Sigmoid colon (tissue), 7 donors: ENCODE measurements at places on chromosomes 16 and 17. TPM values are rescaled to one million over a fixed set of nuclear protein-coding genes. Genes with fewer than 3 reads are reported as not detected.

The KLHL10 gene
- total RNA-seq = 2.0 TPM

The SULT1A2 gene
- total RNA-seq = not detected

The MYCBPAP gene
- 0.36 TPM for total RNA-seq

The ZG16 gene
- not detected for total RNA-seq

The CYGB gene
- total RNA-seq = 33.4 TPM

DNA sequence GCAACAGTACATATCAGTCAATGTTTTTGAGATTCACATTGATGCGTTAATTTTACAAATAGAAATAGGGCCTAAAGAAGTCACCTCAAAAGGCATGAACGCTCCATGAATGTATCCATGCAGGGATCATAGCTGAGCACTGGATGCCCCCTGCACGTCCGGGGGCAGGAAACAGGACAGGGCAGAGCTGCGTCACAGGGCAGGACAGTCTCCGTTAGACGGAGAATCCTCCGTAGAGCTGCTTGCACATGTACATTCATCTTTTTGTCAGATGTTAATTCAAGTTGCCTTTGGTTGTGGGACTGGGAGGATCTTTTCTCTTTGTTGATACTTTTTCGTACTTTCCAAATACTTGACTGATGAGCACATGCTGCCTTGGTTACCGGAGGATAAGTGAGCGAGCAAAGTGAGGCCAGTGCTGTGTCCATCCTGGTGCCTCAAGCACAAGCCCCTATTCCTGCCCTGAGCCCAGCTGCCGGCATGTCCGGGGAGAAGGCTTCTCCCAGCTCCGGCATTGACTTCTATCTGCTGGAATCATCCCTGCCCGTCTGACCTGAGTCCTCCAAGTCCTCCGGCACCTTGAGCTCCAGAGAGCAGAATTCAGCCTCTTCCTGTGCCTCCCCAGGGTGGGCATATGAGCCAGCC, 15.0 kb downstream of the GAA start:
- no peak for DNase-seq
- no peaks in the 10 kb centered on the region for H3K4me1 ChIP-seq
- no peaks in the 10 kb centered on the region for H3K27me3 ChIP-seq
- H3K36me3 ChIP-seq = no peaks in the 10 kb centered on the region

- no peaks in the 10 kb centered on the region for H3K4me1 ChIP-seq
- no peak overlapping the region for H3K27ac ChIP-seq
- no peak for DNase-seq
Observed at GRCh38 chr17:73569762-73570319, 74.4 kb downstream of the SDK2 start.

GRCh38 chr16:54407596-54407995, 121.0 kb upstream of the IRX3 start:
- DNase-seq = no peak
- H3K27me3 ChIP-seq = no peaks in the 10 kb centered on the region

DNA sequence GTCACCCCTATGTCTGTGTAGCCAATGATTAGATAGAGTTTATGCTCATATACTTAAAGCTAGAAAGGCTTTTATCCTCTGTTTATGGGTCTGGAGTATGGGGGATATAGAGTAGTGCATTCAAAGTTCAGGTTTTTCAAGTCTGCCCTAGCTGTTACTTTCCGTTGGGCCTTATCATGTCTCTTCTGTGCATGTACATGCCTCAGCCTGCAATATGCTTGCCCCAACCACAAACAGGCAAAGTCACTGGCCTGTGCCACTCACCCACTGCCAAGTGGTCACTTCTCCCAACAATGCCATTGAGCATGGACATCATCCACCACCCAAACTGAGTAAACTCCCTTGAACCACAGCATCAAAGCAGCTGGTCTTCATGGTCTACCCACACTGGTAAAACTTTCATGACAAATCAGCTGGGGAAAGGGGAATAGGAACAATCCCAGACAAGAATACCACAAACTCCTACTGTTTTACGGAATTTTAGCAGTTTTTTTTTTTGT, 70.3 kb upstream of the C17orf78 start:
- no peak overlapping the region for H3K4me3 ChIP-seq
- DNase-seq = no peak
- no peaks in the 10 kb centered on the region for H3K36me3 ChIP-seq
- no peak overlapping the region for H3K27ac ChIP-seq
- peaks cover 8% of the 10 kb centered on the region for H3K4me1 ChIP-seq

DNA sequence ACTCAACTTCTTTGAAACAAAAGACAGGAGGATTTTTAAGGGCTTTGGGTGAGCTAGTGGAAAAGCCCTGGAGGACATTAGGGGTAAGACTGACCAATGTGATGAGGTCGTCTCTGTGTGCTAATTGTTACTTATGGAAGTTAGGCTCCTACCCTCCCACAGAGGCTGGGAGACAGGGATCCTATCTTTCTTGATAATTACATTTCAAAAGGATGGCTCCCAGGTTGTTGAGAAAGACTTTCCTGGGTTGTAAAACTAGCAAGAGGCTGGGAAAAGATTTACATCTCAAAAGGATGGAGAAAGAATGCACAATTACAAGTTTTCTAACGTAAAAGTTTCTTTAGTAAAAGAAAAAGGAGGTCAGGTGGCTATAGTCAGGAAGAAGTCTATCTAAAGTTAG, 605.8 kb upstream of the GOT2 start:
- H3K36me3 ChIP-seq = no peaks in the 10 kb centered on the region
- H3K4me1 ChIP-seq = no peaks in the 10 kb centered on the region
- H3K4me3 ChIP-seq = no peak overlapping the region
- no peaks in the 10 kb centered on the region for H3K27me3 ChIP-seq

DNA sequence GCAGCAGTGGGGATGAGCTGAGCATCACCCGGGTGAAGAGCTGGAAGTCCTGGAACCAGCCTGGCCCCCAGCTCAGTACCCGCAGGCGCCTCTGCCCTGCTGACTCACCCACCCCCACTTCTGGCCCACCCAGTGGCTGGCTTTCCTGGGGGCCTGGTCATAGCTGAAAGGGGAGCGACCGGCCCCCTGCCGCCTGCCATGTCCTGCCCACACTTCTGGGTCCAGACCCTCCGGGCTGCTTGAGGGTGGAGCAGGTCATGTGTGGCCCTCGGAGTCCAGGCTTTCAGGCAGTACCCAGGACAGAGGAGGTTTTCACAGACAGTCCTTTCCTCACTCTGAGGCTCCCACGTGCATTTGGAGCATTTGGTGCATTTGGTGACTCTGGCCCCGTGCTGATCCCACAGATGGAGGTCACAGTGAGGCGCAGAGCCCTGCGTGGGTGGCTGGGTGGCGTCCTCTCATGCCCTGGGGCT, 7.1 kb upstream of the PIEZO1 start:
- H3K27me3 ChIP-seq = peaks cover 2% of the 10 kb centered on the region
- H3K4me3 ChIP-seq = no peak overlapping the region
- no peaks in the 10 kb centered on the region for H3K36me3 ChIP-seq
- H3K27ac ChIP-seq = no peak overlapping the region
- no peaks in the 10 kb centered on the region for H3K4me1 ChIP-seq
- DNase-seq = no peak

DNA sequence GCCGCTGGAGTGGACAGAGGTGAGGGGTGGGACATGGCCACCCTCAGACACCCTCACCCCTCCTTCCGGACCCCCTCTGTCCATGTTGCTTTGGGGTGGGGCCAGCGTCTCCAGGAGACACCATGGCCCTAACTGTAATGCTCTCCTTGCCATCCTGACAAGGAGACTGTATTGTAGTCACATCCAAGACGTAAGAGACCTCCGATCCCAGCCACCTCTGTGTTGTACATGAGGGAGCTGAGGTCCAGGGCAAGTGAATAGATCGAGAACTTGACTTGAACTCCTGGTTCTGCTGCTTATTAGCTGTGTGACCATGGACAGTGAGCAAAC, 30.2 kb downstream of the POLR3E start:
- peaks cover 40% of the 10 kb centered on the region for H3K36me3 ChIP-seq
- no peak for DNase-seq
- H3K27ac ChIP-seq = no peak overlapping the region
- H3K4me3 ChIP-seq = no peak overlapping the region

- peak overlapping the region; percentile 76 for H3K27ac ChIP-seq
- H3K36me3 ChIP-seq = peaks cover 53% of the 10 kb centered on the region
- DNase-seq = no peak
- H3K4me3 ChIP-seq = no peak overlapping the region
Observed at GRCh38 chr17:81277946-81278693, 17.0 kb downstream of the SLC38A10 start.

DNA sequence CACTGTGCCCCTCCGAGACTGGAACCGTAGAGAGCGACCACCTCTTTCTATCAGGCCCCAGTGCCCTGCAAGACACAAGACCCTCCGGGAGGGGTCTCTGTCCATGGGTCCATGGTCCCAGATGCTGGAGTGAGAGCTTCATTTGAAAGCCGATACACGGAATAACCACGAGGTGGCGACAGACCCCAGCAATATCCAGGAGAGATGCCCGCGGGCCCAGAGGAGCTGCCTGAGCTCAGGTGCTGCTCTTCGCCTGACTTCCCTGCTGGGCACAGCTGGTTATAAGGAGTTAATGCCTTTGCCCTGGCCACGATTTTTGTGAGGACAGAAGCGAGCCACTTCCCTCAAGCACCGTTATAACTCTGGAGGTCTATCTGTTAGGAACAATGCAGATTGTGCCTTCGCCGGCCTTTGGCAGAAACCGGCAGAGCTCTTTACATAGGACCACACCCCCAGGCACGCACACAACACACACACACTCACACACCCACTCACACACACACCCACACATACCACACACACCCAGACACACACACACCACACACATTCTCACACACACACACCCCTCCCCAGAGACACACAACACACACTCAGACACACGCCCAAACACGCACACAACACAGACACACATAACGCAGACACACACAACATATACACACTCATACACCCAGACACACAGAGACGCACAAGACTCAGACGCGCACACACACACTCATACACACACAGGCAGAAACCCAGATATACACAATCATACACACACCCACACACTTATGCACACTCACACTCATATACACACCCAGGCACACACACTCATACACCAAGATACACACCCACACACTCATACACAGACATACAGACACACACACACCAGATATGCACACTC, 436.4 kb downstream of the SOX9 start:
- H3K27ac ChIP-seq = no peak overlapping the region
- no peaks in the 10 kb centered on the region for H3K36me3 ChIP-seq
- no peak overlapping the region for H3K4me3 ChIP-seq
- peaks cover 8% of the 10 kb centered on the region for H3K27me3 ChIP-seq

- H3K4me1 ChIP-seq = peaks cover 24% of the 10 kb centered on the region
- peak overlapping the region; percentile 42 for H3K27ac ChIP-seq
- H3K4me3 ChIP-seq = no peak overlapping the region
- DNase-seq = no peak
- no peaks in the 10 kb centered on the region for H3K27me3 ChIP-seq
Observed at GRCh38 chr17:35314415-35315216, 58.8 kb downstream of the SLFN11 start.

DNA sequence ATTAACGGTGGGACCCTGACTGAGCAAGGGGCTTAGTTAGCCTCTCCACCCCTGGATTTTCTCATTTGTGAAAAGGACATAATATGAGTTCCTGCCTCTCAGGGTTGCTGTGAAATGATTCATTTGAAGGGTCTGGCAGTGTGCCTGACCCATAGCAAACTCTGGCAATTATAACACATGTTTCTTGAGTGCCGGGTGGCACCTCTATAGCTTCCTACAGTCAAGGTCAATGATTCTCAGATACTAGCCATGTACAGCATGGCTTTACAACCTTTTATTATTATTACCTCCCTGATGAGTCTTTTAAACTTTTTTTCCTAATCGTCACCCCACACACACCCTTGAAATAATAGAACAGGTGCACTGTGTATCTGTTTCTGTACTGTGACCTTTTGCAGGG, 42.1 kb downstream of the TMEM114 start:
- DNase-seq = no peak
- H3K4me3 ChIP-seq = no peak overlapping the region
- H3K36me3 ChIP-seq = no peaks in the 10 kb centered on the region

DNA sequence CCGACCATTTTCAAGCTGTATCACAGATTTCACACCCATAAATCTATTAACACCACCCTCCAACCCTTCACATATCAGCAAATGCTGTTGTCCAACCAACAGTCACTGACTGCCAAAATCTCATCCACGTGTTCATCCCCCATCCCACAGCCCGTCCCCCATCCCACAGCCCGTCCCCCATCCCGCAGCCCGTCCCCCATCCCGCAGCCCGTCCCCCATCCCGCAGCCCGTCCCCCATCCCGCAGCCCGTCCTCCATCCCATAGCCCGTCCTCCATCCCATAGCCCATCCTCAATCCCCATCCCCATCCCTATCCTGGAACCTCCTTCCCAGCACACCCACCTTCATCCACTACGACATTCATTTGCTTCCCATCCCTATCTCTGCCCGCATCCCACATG, 14.1 kb downstream of the DLG4 start:
- H3K4me3 ChIP-seq = peak overlapping the region; percentile 61
- H3K36me3 ChIP-seq = peaks cover 9% of the 10 kb centered on the region
- peaks cover 13% of the 10 kb centered on the region for H3K4me1 ChIP-seq
- H3K27ac ChIP-seq = peak overlapping the region; percentile 79
- H3K27me3 ChIP-seq = no peaks in the 10 kb centered on the region

- peaks cover 55% of the 10 kb centered on the region for H3K4me1 ChIP-seq
- no peak overlapping the region for H3K4me3 ChIP-seq
- DNase-seq = peak; percentile 93
- peak overlapping the region; percentile 87 for H3K27ac ChIP-seq
Observed at GRCh38 chr17:1779571-1780131, 17.8 kb downstream of the SERPINF1 start.

DNA sequence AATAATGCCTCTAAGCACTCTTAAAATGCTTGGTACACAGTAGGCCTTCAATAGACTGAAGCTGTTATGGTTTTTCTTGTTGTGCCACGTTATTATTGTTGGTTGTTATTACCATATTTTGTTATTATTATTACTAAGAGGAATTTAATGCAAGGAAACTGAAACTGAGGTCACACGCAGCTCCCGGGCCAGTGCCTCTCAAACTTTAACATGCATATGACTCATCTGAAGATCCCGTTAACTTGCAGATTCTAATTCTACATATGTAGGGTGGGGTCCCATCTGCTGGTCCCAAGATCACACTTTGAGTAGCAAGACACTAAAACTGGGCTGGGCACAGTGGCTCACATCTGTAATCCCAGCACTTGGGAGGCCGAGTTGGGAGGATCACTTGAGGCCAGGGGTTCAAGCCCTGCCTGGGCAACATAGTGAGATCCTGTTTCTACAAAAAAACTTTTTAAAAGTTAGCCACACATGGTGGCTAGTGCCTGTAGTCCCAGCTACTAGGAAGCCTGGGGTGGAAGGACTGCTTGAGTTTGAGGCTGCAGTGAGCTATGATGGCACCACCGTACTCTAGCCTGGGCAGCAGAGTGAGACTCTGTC, 888 bp downstream of the ACSM5 start:
- no peaks in the 10 kb centered on the region for H3K27me3 ChIP-seq
- peak overlapping the region; percentile 13 for H3K4me3 ChIP-seq
- no peaks in the 10 kb centered on the region for H3K4me1 ChIP-seq

DNA sequence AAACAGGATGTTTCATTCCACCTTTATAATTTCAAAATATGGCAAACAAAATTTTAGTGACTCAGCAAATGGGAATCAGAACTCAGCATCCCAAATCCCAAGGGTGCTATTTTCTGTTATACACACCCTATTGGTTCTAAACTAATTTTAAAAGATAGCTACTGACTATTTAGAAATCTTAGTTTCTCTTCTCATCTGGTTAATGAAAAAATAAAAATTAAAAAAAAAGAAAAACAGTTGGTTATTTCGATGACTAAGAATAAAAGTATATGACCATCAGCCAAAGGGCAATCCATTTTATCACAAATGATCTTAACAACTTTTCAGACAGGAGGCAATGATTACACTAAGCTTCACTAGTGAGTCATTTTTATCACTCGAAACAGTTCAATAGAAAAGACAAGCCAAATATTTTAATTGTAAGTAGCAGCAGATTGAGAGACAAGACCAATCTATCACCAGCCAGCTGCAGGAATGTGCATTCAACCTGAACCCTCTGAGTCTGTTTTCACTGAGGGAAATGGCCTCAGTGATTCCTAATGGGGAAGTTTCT, 15.2 kb downstream of the PHLPP2 start:
- DNase-seq = no peak
- H3K27me3 ChIP-seq = no peaks in the 10 kb centered on the region
- H3K4me1 ChIP-seq = peaks cover 4% of the 10 kb centered on the region
- peaks cover 10% of the 10 kb centered on the region for H3K36me3 ChIP-seq
